ENCODE measurements at places on chromosomes 12 and 14. TPM values are rescaled to one million over a fixed set of nuclear protein-coding genes. Genes with fewer than 3 reads are reported as not detected.

DNA sequence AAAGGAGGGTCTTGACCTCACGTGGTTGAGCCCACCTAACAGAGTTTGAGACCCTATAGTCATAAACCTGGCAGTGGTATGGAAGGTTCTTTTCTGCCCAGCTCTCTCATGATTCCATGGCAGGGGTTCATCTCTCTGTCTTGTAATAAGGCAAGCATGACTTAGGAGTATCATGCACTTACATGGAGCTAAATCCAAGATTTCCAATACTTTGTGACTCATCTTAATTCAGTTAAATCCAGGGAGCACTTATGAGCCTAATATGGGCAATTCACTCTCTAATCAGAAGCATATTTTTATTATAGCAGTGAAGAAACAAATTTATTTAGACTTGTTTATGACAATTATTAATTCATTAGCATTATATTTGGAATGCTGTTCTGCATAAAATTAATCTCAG is 131.8 kb upstream of the CPSF6 start:
- no peak for DNase-seq

DNA sequence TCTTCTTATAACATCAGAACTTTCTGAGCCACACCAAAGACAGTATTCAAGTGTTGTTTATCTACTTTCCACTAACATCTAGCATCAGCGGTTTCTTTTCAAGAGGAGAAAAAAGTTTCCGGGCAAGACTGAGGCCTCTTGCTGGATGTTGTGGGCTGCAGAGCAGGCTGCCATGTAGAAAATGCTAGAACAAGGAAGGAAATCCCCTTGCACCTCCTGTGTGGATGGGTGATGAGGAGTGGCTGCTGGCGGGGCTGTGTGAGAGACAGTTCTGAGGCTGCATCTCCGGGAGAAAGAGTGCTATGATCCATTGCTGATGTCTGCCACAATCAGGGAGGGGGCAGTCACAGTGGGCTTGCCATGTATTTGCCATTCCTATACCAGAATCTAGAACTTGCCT is 37.8 kb upstream of the PPP1CC start:
- DNase-seq = no peak

DNA sequence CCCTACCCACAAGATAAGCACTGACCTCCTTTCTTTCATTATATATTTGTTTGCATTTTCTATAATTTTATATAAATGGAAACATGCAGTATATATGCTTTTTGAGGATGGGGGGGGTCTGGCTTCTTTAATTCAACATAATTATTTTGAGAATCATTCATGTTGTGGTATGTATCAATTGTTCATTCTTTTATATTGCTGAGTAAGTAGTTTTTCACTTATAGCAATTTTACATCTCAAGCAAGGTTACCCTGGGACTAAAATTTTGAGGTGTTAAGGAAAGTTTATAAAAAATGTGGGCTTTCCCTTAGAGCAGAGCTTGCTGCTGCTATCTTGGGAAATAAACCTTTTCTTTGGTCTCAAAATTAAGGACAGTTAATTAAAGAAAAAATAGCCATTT is 89.9 kb upstream of the EGLN3 start:
- no peak for DNase-seq

- DNase-seq = no peak
Measured at GRCh38 chr12:58211211-58211610, 269.8 kb downstream of the ATP23 start.

Gene RNASE7
- polyA plus RNA-seq = 0.20 TPM

- DNase-seq = no peak
Measured at GRCh38 chr12:5051913-5052312, 8.2 kb downstream of the KCNA5 start.

GRCh38 chr12:6383572-6384498 is at the start of gene LTBR:
LTBR (plus strand) TSS chr12:6384162; CDS start chr12:6384359, 197 bp downstream.
- DNase-seq = peak; percentile 97

Gene C12orf56
- polyA plus RNA-seq = not detected

- no peak for DNase-seq
Measured at GRCh38 chr12:104522985-104523722, 66.4 kb downstream of the CHST11 start.

Gene VEZT
- 34.8 TPM for polyA plus RNA-seq

- DNase-seq = no peak
Measured at GRCh38 chr14:89933002-89933401, 21.5 kb downstream of the EFCAB11 start.

DNA sequence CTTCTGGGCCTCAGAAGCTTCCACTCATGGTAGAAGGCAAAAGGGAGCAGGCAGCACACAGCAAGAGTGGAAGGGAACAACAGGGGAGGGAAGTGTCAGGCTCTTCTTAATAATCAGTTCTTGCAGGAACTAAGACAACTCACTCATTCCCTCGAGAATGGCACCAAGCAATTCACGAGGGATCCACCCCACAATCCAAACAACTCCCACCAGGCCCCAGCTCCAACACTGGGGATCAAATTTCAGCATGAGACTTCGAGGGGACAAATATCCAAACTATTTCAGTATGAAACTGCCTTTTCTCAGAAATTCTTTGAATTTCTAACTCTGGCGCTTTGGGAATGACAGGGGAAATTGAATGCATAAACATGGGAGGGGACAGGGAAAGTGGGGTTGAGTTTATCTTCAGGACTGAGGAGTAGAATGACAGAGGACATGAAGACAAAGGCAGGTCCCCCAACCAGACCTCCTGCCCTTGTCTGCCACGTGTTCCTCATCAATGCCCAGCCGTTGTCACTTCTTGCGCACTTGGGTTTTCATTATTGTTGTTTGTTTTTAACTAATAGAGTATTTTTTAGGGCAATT is 24.6 kb upstream of the APOF start:
- DNase-seq = no peak

DNA sequence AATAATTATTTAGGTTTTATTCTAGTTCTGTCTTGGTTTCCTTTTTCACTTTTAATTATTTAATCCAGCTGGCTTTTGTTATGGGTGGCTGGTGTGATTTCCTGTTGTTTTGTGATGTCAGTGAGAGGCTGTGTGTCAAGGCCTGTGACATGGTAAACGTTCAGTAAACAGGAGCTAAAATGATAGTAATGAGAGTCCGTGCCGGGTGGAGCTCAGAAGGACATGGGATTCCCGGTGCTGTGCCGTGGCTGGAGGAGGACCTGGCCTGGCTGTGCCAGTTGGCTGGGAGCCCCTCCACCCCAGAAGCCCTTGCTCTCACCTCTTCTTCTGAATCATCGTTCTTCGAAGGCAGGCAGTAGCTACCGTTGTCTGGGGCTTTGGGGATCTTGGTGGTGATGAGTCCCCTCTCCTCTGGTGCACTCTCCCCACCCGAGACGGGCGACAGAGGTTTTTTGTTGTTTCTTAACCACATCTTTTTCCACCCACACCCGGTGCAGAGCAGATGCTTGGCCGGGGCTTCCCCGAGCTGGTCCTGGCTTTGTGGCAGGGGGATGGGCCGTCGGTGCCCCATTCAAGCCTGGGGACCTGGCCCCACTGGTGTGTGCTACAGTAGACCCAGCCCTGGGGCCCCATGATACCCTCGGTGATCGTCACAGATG is 29.1 kb downstream of the SH2B3 start:
- DNase-seq = peak; percentile 84

Gene PYGL
- polyA plus RNA-seq = 26.9 TPM

Gene TSPAN11
- 0.95 TPM for polyA plus RNA-seq

Gene B4GALNT3
- polyA plus RNA-seq = 30.5 TPM

DNA sequence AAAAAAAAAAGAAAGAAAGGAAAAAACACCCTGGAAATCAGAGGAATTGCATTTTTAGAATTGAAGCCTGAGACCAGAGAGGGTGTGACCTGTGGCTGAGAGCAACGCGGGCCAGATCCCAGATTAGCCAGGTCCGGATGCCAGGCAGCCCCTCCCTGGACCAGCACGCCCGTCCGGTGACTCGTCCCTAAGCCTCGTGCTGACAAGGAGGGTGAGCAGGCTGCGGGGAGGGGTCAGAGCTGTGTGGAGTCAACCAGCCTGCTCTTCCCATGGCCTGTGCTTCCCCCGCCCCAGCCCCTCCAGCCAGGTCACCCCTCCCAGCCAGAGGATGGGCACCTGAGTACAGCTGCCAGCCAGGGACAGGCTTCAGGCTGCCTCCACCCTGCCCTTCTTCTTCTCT is 4.2 kb upstream of the KLC1 start:
- DNase-seq = peak; percentile 52

DNA sequence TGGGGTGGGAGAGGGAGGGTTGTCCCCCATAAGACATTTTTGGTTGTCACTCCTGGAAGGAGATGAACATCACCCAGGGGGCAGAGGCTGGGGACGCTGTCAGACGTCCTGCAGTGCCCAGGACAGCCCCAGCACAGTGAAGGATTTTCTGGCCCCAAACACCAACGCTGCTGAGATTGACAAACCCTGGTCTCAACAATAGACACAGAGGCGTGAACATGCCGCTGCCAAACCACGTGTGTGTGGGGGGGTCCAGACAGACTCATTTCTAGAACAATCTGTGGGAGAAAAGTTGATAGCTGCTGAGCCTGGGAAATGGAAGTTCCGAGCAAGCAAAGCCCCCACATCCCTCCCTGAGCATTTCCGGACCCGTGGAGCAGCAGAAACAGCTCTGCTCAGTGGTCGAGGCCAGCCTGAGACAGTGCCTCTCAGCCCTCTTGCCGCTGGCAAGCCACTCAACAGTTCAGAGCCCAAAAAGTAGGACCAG is 43.8 kb upstream of the CLMN start:
- no peak for DNase-seq

- no peak for DNase-seq
Measured at GRCh38 chr14:90697132-90697531, 119.1 kb downstream of the TTC7B start.

GRCh38 chr12:115504306-115505290 is 772.9 kb downstream of the MED13L start:
- no peak for DNase-seq

Gene PZP
- polyA plus RNA-seq = 0.24 TPM

DNA sequence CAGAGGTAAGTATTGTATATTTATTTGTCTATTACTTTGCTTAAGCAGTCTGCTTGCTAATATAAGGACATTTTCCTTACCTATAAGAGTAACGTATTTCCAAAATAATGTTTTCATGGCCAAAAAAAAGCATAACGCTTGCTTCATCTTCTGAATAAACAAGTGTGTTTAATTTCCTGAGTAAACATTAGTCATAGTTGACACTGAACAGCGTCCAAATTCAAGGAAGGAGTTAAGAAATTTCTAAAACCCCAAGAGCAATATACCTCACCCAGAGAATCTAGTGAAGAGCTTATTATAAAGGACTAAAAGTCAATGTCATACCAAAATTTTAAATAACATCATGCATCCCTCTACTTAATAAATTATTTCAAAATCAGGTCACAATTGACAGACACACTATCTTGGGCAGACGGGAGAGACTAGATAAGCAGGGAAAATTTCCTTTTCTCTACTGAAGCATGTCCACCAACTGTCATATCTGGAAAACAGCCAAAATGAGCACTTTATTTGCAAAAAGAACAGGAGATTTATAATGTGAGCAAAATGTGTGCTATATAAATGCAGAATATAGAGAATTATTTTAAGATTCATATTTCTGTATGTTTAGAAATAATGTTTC is 25.1 kb downstream of the ANKS1B start:
- DNase-seq = no peak

GRCh38 chr14:66066981-66067776 is 419.0 kb upstream of the CCDC196 start:
- DNase-seq = no peak

GRCh38 chr12:34605955-34606748 is 583.9 kb downstream of the ALG10 start:
- DNase-seq = peak; percentile 12

Gene EIF2S3B
- polyA plus RNA-seq = 0.56 TPM

Gene NDRG2
- polyA plus RNA-seq = 639 TPM

- no peak for DNase-seq
Measured at GRCh38 chr12:107096571-107096970, 3.2 kb upstream of the CRY1 start.

Gene HOXC13
- not detected for polyA plus RNA-seq

DNA sequence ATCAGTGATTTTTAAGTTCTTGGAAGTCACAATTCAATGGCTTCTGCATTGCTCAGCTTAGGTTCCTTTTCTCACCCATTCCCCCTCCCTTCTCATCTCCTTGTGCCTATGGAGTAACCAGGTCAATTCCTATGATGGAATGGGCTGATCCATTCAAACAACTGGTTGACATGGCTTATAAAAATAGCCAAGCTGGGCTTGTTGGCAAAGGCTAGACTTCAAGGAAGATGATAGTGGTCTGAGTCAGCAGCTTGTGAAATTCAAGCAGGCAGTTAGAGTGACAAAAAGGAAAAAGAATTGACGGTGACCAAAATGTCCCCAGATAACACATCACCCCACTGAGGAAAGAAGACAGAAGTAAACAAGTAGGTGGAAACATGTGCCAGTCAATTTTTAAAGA is 119.9 kb upstream of the PCED1B start:
- DNase-seq = no peak

DNA sequence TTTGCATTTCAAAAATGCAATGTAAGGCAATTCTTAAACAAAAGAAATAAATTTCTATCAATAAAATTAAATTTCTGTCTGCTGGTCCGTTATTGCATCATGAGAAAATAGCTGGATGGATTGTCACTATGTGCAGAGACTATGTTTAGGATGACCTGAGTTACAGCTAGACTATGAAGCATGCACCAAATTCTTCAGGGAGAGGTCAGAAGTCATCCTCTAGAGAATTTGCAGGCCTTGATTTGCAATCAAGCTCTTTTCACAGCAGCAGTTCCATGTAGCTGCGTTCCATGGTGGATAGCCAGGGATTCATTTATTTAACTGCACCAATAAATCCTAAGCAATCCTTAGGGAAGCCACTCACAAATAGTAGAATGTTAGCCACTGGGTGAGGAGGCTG is 253.7 kb downstream of the MSRB3 start:
- DNase-seq = no peak

Gene NANOG
- 0.08 TPM for polyA plus RNA-seq

DNA sequence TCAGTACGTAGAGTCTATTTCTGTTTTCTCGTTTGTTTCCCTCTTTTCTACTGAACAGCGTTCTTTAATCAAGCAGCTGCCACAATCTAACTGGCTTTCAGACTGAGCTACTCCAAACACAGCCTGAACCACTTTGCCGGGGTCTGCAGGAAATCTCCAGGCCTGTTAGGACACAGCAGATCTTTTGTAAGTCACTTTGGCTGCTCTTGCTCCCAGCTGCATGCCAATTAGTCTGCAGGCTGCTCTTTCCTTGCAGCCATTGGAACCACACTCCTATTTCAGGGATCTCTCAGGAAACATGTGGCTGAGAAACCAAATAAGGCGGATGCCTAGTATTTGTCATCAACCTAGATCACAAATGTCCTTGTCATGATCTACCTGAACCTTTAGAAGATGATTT is 73.6 kb downstream of the TMTC1 start:
- no peak for DNase-seq

DNA sequence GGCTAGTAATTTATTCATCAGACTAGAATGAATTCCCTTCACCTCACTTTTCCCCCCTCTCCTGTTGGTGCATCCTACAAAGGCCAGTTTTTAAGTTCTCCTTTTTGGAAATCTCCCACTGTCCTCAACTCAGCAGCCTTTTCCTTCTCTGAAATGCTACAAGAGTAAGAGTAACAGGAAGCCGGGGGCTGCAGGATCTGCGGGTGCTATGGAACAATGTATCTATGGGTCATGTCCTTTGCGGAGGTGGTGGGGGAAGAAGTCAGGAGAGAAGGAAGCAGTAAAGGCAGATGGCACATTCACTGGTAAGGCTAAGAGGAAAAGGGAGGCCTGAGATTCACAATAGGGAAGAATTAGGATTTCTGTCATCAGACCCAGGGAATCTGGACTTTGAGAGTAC is 22.2 kb upstream of the TESC start:
- DNase-seq = no peak
